NCI-H226 (cell line): ENCODE measurements at places on chromosomes 6 and 20.

GRCh38 chr6:118319416-118319815 lies 228.7 kb upstream of the PLN start:
- DNase-seq: no peak

GRCh38 chr6:15344192-15344519 lies 98.3 kb downstream of the JARID2 start:
- no peak for DNase-seq

GRCh38 chr20:14950633-14951032 lies 613.2 kb upstream of the FLRT3 start:
- DNase-seq: no peak

GRCh38 chr6:126535138-126535537 lies 195.2 kb downstream of the CENPW start:
- DNase-seq: no peak

- no peak for DNase-seq
Measured at GRCh38 chr6:141550471-141550870, 582.3 kb upstream of the GJE1 start.

DNA sequence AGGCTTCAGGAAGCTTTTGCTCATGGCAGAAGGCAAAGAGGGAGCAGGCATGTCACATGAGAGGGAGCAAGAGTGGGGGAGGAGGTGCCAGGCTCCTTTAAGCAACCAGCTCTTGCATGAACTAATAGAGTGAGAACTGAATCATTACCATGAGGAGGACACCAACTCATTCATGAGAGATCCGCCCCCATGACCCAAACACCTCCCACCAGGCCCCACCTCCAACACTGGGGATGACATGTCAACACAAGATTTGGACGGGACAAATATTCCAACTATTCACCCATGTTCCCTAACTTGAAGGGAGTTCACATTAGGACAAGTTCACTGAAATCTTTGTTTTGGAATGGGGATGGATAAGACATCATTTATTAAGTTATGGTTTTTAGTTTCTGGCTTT lies 155.2 kb upstream of the ESR1 start:
- no peak for DNase-seq

- no peak for DNase-seq
Measured at GRCh38 chr20:34268851-34269636, 27.8 kb downstream of the ASIP start.

DNA sequence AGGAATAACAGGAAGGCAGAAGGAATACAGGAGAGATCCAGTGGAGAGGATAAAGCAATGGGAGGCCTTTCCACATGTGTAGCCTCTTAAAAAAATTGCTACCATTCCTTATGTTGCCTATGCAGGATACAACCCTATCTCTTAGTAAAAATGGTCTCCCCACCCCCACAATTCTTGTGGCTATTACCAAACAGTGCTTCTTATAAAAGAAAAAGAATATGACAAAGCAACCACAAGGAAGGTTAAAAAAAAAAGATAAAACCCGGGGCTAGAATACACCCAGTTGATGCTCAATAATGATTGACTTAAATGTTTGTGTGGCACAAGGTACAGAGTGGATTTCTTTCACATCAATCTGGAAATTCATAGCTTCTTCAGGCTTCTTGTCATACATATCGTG lies 250.9 kb downstream of the HIVEP2 start:
- DNase-seq: peak; percentile 29

DNA sequence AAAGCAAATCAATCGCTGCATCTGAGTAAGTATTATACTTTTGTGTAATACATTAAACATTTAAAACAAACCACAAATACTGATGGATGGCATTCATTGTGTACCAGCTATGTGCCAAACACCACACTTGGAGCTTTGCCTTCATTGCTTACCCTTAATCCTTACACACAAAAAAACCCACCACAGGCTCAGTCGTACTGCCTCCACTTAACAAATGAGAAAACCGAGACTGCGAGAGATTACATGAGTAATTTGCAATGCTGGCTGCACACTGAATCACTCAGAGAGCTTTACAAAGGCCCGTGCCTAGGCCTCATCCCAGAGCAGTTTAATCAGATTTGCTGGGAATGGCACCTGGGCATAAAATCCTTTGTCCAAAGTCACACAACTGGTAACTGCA lies 130.5 kb downstream of the EDN1 start:
- no peak for DNase-seq

DNA sequence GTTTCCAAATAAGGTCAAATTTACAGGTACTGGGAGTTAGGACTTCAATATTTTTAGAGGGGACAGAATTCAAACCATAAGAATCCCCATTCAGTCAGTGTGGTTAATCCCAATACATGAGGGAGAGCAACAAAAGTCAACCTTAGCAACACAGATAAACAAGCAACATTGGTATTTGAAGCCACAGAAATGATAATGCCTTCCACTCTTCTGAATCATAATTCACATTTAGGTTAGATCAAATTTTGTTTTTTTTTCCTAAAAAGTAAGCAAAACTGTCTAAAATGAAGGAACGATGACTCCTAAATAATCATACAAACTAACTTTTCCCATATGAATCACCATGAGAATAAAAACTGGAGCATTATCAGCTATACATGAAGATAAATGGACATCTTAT lies 246.0 kb upstream of the TENT5A start:
- peak; percentile 44 for DNase-seq

DNA sequence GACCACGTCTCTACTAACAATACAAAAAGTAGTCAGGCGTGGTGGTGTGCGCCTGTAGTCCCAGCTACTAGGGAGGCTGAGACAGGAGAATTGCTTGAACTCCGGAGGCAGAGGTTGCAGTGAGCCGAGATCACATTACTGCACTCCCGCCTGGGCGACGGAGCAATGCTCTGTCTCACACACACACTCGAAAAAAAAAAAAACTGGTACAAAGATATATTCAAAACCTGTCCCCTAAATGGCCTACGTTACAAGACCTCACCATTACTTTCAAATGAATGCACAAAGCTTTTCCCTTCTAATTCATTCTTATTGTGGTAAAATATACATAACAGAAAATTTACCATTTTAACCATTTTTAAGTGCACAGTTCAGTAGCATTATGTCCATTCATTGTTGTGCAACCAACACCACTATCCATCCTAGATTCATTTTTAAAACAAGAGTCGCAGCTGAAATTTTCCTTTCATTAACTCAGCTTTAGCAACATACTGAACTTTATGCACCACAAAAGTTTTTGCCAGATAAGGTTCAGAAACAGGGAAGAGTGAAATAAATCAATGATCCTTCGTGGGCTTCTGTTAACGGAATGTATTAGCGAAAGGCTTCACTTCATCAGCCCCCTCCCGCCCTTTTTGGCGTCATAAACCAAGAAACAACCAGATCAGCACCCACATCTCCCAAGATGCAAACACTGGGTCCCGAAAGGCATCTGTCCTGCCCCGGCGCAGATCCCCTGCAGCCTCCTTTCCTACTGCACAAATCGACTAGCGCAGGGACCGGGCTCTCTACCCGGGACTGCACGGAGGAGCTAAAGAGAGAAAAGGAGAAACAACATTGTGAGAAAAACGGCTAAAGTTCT lies 825 bp upstream of the FAM135A start:
- DNase-seq: no peak

- no peak for DNase-seq
Measured at GRCh38 chr6:50961611-50962010, 142.9 kb downstream of the TFAP2B start.

GRCh38 chr20:41889844-41890224 lies 271.7 kb upstream of the CHD6 start:
- no peak for DNase-seq

- no peak for DNase-seq
Measured at GRCh38 chr6:149246691-149247384, 70.7 kb upstream of the TAB2 start.

DNA sequence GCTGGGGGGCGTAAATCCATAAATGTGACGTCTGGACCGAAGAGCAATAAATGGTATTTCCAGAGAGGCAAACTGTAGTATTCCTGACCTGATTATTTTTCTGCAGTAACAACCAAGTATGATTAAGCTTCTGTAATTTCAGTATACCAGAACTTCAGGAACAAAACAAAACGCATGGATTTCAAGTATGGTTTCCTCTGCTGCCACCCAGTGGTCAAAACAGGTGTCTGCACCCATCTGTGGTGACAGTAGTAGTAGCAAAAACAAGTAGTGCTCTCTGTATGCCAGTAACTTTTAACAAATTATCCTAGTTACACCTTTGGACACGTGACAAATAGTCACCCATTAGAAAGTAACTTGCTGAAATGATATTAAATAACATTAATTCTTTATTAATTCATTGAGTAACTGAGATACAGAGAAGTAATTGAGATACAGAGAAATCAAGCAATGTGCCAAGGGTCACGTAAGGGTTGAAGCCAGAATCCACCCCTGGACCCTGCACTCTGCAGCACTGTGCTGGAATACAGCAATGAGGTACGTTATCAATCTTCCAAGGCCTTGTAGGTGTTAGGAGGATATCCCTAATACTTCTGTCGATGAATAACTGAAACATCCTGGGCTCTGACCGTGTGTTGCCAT lies 7.9 kb downstream of the CALHM4 start:
- DNase-seq: peak; percentile 32

DNA sequence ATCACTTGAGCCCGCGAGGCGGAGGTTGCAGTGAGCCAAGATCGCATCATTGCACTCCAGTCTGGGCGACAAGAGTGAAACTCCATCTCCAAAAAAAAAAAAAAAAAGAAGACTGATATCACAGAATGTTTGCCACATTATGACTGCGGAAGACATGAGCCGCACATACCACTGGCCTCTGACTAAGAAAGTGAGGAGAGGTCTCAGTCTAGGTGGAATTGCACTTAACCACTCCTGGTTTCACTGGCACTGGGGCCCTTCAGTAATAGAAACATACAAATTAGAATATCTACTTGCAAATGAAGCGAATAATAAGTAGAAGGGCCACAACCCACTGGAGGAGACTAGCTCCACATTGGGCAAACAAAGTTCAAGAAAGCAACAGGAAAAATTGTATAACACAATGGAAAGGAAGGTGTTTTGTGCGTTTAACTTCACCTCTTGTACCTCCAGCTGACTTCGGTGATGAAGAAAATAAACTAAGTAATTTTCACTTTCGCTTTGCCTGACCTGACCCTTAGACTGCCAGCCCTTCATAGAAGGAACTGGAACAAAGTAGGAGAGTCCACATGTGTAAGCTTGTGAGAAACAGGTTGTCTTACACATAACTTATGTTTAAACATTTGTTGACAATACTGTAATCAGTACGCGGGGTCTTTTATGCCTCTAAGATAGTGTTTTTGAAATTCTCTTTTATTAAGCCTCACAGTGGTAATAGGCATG lies 147.5 kb upstream of the TSHZ2 start:
- DNase-seq: no peak

GRCh38 chr6:70424291-70424690 lies 11.0 kb downstream of the FAM135A start:
- no peak for DNase-seq

DNA sequence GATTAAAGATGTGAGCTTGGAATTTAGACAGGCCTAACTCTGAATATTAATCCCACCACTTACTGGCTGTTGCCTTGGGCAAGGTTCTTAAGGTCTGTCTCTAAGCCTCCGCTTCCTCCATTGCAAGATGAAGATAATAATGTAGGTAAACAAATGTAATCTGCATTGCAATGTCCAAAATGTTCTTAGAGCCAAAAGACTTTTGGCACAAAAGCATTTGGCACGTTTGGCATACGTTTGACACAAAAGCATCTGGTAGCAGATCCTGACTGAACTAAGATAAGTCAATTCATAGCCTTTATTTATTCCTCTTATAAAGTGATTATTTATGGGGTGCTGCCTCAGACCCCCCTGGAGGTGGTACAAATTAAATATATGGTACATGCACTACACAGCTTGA lies 229.9 kb upstream of the STXBP5 start:
- DNase-seq: no peak

- no peak for DNase-seq
Measured at GRCh38 chr6:8494730-8495129, 59.4 kb upstream of the SLC35B3 start.
